ENCODE measurements at places on chromosomes 6 and 20. TPM values are rescaled to one million over a fixed set of nuclear protein-coding genes. Genes with fewer than 3 reads are reported as not detected.

GRCh38 chr20:44009679-44009992 is 95.0 kb downstream of the TOX2 start:
- H3K36me3 ChIP-seq = no peaks in the 10 kb centered on the region
- no peaks in the 10 kb centered on the region for H3K4me1 ChIP-seq
- no peak for DNase-seq
- H3K27ac ChIP-seq = no peak overlapping the region

GRCh38 chr6:64732888-64733287 is 974.1 kb downstream of the EYS start:
- H3K27ac ChIP-seq = no peak overlapping the region
- DNase-seq = no peak

The LIME1 gene
- 17.4 TPM for total RNA-seq

The METTL24 gene
- total RNA-seq = 13.5 TPM

DNA sequence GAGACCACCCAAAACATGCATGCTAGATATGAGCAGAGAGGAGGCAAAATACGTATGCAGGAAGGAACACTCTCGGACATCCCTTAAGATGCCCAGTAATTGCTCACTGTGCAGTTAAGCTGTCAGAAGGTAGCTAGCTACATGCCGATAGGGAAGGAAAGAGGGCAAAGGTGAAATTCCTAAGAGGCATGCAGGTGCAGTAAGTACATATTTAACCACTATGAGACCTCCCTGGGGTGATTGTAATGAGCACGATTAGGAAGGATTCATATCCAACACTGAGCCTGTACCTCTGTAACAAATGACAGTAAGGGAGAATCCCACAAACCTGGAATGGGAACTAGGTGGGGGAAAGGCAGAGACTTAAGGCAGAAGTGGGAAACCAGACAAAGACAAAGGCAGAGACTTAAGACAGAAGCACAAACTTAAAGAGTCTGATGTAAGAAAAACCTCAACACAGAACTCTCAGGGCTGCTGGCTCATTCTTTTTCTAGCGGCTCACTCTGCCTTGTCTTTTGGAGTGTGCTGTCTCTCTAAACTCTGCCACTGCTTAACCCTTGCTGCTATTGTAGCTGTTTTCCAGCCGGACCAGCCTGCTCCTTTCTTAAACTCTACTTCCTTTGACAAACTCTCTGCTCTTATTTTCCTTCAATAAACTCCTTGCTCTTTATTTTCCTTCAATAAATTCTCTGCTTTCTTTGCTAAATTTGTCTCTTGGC is 148.1 kb downstream of the UBE3D start:
- no peak overlapping the region for H3K4me3 ChIP-seq
- no peak for DNase-seq
- H3K27me3 ChIP-seq = no peaks in the 10 kb centered on the region

- no peaks in the 10 kb centered on the region for H3K36me3 ChIP-seq
- no peak overlapping the region for H3K27ac ChIP-seq
- no peaks in the 10 kb centered on the region for H3K27me3 ChIP-seq
- no peak overlapping the region for H3K4me3 ChIP-seq
- DNase-seq = no peak
Observed at GRCh38 chr6:137830511-137830911, 36.5 kb upstream of the TNFAIP3 start.

- H3K27ac ChIP-seq = peak overlapping the region; percentile 55
- H3K4me1 ChIP-seq = peaks cover 2% of the 10 kb centered on the region
- no peak overlapping the region for H3K4me3 ChIP-seq
- H3K36me3 ChIP-seq = no peaks in the 10 kb centered on the region
- no peaks in the 10 kb centered on the region for H3K27me3 ChIP-seq
- DNase-seq = peak; percentile 74
Observed at GRCh38 chr6:79544939-79545450, 7.8 kb upstream of the LCA5 start.

The TFAP2C gene
- total RNA-seq = 1.2 TPM
